Activated CD4-positive, CD25-positive, alpha-beta regulatory T cell treated with anti-CD3 and anti-CD28 coated beads, Interleukin-2, amount 50 U/mL, for 72 hours (primary cell): ENCODE measurements at places on chromosomes 16 and 17.

DNA sequence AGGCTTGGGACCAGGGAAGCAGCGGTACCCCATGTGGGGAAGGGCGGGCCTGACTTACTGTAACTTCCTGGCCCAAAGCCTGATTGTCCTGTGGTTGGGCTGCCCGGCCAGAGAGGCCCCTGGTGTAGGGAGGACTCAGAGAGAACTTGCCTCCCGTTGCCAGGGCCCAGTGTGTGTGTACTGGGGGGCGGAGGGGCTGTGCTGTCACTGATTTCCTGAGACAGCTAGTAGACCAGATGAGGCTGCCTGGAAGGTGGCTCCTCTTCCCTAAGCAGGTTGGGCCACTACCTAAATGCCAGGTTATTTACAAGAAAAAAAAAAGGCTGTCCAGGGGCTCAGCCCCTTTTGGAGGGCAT, 16.7 kb downstream of the SOCS3 start:
- DNase-seq = no peak

DNA sequence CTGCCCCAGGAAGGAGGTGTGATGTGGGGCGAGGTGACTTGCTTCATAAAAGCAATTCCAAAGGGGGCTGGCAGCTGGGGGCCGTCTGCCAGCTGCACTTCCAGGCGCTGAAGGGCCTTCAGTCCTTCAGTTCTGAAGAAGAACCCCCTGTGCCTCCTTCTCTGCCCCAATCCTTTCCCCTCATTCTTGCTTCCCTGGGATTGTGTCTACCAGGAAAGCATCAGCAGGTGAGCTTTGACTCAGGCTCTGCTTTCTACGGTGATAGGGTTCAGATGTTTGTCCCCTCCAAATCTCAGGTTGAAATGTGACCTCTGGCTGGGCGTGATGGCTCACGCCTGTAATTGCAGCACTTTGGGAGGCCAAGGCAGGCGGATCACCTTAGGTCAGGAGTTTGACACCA, 52.5 kb upstream of the NKD1 start:
- DNase-seq = no peak

- no peak for DNase-seq
Measured at GRCh38 chr16:75085556-75085955, 31.0 kb downstream of the LDHD start.

GRCh38 chr17:36546418-36547093, 1.8 kb downstream of the GGNBP2 start:
- no peak for DNase-seq

- no peak for DNase-seq
Measured at GRCh38 chr16:12419151-12419550, 384.5 kb downstream of the CPPED1 start.

- no peak for DNase-seq
Measured at GRCh38 chr17:58576679-58577367, 62.4 kb upstream of the MTMR4 start.

GRCh38 chr16:24138024-24138423, 118.1 kb upstream of the CACNG3 start:
- no peak for DNase-seq

DNA sequence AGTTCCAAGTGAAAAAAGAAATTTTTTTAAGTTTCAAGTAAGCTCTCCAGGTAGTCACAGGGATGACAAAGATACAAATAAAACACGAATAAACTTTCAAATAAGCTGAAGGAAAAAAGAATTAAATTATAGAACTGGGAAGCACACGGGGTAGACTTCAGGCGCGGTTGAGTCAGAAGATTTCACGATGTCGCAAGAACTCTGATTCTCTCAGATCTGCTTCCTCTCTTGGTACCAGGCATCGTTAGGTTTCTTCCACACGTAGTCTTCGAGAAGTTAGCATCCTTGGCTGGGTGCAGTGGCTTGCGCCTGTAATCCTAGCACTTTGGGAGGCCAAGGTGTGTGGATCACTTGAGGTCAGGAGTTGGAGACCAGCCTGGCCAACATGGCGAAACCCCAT, 784.1 kb upstream of the RBFOX1 start:
- DNase-seq = no peak

DNA sequence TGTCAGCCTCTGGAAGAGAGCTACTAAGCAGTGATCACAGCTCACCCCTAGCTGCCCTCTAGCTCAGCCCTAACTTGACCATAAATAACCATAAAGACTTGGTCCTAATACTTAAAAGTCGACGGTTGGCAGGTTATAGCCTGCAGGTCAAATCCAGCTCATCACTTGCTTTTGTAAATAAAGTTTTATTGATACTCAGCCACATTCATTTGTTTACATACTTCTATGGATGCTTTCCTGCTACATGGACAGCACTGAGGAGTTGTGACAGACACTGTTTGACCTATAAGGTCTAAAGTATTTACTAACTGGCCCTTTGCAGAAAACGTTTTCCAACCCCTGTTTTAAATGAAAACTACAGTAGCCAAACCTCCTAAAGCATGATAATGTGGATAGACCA, 151.6 kb upstream of the ASIC2 start:
- no peak for DNase-seq

DNA sequence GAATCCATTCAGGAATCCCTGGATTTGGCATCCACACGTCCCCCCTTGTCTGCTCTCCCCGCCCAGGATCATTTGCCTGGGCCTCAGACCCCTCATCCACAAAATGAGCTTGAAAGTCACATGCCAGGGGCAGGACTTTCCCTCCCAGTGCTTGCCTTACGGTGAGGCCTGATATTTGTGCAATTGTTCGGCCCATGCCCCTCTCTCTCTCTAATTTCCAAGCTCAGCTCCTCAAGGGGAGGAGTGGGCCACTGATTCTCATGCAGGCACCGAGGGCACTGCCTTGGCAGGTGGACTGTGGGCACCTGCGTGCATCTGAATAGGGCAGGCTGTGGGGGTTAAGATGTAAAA, 267.2 kb upstream of the FOXF1 start:
- no peak for DNase-seq

DNA sequence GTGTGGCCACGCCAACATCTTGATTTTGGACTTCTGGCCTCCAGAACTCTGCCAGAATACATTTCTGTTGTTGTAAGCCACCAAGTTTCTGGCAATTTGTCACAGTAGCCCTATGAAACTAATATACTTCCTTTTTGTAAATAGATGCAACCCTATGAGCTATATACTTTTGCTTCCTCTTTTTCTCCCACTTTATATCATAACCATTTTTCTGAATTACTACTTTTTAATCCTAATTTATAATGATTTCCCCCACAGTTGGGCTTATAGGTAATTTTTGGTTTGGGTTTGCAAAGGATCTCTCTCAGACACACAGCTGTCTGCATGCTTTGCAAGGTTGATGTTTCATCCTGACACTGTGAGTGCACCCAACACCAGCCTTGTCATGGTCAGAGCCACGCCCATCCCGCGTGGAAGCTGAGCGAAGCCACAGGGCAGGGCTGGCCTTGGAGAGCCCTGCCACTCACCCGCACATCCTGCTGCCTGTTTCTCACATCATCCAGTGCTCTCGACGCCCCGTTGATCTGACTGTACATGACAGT, 5.8 kb downstream of the TRIM25 start:
- no peak for DNase-seq

DNA sequence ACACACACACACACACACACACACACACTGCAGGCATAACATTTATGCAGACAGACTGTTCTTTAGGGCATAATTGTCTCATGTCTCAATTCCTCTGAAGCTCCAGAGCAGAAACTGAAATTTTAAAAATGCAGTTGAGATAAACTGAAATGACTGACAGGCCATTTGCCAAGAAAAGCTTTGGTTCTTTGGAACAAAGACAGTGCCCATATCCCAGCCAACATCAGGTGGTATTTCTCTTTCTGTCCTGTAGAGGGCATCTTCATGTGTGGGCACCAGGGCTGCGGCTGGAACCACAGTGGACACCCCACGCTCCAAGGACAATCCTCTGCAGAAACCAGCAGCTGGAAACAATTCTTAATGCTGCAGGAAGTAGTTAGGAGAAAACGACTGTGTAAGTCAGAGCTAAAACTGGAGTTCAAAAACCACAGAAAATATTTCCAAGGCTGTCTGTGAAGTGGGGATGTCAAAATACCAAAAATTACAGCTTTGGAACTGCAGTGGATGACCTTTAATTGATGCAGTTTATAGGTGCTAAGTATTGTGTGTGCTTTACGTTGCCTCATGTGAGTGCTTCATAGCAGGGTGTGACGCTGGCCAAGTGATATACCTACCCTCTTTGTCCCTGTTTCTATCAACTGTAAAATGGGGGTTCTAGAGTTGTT, 10.6 kb upstream of the MEFV start:
- no peak for DNase-seq

GRCh38 chr17:39736319-39737165, 1.2 kb upstream of the GRB7 start:
- DNase-seq = no peak

DNA sequence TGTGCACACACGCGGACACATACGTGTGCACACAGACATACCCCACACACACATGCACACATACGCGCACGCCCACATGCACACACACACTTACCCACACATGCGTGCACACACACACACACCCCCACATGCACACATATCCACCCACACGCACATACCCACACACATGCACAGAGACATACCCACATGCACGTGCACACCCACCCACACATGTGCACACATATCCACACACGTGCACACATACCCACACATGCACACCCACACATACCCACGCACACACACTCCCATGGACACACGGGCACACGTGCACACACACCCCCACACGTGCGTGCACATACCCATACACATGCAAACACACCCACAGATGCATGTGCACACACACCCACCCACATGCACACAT, 27.2 kb upstream of the PVALEF start:
- no peak for DNase-seq

DNA sequence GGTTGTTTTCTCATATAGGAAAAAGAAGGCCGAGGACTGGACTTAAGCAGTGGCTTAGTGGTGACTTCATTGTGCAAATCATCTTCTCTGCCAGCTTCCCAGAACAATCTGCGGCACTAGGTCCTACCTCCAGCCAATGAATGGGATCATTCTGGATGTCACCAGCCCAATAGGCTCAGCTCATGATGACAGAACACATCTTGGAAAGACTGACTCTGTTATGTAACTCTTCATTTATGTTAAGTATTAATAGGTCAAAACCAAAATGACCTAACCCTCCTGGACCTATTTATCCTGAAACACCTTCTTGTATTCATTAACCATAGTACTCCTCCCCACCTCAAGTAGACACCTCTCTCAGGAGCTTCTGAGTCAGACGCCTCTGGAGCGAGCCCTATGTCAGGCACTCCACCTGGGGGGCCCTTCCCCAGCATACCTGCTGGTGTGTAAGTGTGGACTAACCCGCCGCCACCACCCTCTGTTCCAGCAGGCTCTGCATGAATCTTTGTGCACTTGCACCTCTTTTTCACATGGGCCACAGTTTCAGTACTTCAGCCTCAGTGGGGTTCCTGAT, 7.2 kb downstream of the ARL2BP start:
- DNase-seq = no peak

GRCh38 chr16:84827131-84827574, 7.4 kb downstream of the CRISPLD2 start:
- no peak for DNase-seq

- no peak for DNase-seq
Measured at GRCh38 chr16:68286153-68287074, 22.1 kb downstream of the SLC7A6 start.

GRCh38 chr17:16986391-16986790, 14.5 kb upstream of the TNFRSF13B start:
- DNase-seq = no peak

DNA sequence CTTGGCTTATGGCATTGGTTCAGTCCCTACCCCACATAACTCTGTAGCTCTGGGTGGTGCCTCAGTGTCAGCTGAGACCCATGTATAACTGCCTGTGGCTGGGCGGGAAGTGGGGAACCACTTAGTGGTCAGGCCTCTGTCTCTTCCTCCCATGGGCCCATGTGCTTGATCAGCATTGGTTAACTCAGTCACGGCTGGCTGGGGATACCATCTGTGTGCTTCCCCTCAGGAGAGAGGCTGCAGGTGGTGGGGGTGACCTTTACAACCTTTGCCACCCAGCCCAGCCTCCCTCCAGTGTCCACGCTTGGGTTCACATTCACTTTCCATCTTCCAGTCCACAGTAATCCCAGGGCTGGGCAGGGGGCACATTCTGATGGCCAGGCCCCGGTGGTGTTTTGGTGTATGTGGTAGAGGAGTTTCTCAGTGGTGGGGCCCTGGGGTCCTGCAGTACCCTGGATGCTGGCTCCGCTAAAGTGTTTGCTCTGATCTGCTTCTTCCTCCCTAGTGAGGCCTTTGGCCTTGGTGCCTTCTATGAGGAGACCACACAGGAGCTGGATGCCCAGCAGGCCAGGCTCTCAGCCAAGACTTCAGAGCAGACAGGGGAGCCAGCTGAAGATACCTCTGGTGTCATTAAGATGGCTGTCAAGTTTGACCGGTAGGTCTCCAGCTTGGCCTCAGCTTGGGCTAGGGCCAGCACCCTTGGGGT, 10.2 kb upstream of the NFATC3 start:
- peak; percentile 65 for DNase-seq

DNA sequence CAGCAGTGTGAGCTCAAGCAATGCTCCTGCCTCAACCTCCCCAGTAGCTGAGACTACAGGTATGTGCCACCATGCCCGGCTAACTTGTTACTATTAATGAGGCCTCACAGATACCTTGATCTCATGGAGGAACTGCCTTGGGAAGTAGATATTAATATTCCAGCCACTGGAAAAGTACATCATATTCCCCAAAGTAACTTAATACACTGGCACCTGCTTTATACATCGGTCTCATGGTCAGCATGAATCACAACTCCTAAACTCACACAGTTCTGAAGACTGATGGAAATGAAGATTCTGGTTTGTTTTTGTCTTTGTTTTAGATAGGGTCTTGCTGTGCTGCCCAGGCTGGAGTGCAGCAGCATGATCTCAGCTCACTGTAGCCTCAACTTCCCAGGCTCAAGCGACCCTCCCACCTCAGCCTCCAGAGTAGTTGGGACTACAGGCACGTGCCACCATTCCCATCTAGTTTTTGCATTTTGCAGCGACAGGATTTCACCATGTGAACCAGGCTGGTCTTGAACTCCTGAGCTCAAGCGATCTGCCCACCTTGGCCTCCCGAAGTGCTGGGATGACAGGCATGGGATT, 28.2 kb downstream of the ADCY9 start:
- no peak for DNase-seq

DNA sequence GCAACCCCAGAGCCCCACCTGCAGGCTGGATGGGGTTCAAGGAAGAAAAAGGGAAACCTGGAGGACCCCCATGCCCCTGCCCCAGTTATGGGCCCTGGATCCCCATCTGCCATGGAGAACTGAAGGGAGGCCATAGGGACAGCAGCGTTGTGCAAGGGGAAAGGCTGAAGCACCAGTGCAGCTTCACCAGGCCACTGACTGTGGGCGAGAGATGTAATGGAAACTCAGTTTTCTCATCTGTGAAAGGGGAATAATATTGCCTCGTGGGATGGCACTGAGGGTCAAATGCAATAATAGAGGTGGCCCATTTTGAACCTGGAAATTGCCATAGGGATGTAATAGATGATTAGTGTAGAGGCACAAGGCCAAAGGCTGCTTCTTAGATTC, 9.9 kb upstream of the TSPOAP1 start:
- no peak for DNase-seq

- DNase-seq = no peak
Measured at GRCh38 chr16:85353839-85354685, 241.8 kb upstream of the CIBAR2 start.
